CD4-positive, alpha-beta T cell (primary cell): ENCODE measurements at places on chromosomes 6 and 20. TPM values are rescaled to one million over a fixed set of nuclear protein-coding genes. Genes with fewer than 3 reads are reported as not detected.

DNA sequence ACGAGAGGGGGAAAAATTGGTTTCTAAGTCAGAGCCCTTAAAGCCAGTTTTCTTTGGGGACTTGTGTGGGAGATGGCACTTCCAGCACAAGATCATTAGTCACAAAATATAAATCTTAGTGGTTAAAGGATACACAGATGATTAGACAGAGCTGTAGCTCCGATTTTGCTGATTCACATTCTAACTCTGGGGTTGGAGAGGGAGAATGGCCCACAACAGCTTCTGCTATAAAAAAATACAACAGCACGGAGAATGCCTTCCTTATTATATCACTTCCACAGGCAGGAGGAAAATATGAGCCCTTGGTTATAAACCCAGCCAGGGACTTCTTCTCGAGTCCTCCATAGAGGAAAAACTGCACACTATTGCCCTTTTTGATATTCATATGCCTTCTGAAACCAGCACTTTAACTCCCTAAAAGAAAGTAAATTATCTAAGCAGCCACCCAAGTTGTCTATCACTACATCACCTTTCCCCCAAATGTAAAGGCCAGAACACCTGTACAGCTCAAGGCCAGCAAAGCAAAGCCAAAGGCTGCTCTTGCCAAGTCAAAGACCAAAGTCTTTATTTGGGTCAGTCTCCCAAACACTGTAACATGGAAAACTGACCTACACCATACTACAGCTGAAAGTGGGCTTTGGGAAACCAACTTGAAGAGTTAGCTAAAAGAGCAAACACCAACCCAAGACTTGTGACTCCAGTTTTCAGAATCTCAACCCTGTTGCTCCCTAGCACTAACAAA is 10.4 kb downstream of the MRPL14 start:
- H3K36me3 ChIP-seq: peaks cover 47% of the 10 kb centered on the region
- DNase-seq: no peak
- H3K27ac ChIP-seq: no peak overlapping the region
- no peak overlapping the region for H3K4me3 ChIP-seq

- no peaks in the 10 kb centered on the region for H3K4me1 ChIP-seq
- H3K27me3 ChIP-seq: no peaks in the 10 kb centered on the region
- H3K27ac ChIP-seq: no peak overlapping the region
- no peak for DNase-seq
- peaks cover 67% of the 10 kb centered on the region for H3K36me3 ChIP-seq
These were observed 73.0 kb downstream of the RREB1 start for GRCh38 chr6:7180751-7181150.

- no peak overlapping the region for H3K4me3 ChIP-seq
- H3K27me3 ChIP-seq: no peaks in the 10 kb centered on the region
- H3K4me1 ChIP-seq: peaks cover 23% of the 10 kb centered on the region
- peak; percentile 80 for DNase-seq
These were observed 149.7 kb upstream of the TNFAIP3 start for GRCh38 chr6:137717074-137718073.

- no peaks in the 10 kb centered on the region for H3K4me1 ChIP-seq
- H3K27me3 ChIP-seq: no peaks in the 10 kb centered on the region
- no peak overlapping the region for H3K4me3 ChIP-seq
- H3K27ac ChIP-seq: no peak overlapping the region
- DNase-seq: no peak
These were observed 129.3 kb downstream of the KLHL32 start for GRCh38 chr6:97053643-97054411.

- DNase-seq: no peak
- H3K4me3 ChIP-seq: no peak overlapping the region
- no peaks in the 10 kb centered on the region for H3K36me3 ChIP-seq
- no peaks in the 10 kb centered on the region for H3K4me1 ChIP-seq
- no peak overlapping the region for H3K27ac ChIP-seq
These were observed 423.8 kb upstream of the SULF2 start for GRCh38 chr20:48209102-48209501.

DNA sequence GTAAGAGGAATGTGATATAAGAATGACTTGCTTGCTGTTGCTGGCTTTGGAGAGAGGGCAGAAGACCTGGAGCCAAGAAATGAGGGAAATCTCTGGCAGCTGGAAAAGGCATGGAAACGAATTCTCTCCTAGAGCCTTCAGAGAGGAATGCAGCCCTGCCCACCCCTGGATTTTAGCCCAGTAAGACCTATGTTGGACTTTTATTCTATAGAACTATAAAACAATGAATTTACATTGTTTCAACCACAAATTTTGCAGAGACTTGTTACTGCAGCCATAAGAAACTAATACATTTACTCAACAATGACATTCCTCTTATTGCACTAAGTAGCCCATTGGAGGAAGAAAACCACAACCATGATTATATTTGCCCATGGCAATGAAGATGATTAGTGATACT is 39.5 kb upstream of the PREP start:
- H3K27ac ChIP-seq: no peak overlapping the region
- no peaks in the 10 kb centered on the region for H3K36me3 ChIP-seq
- DNase-seq: no peak
- no peaks in the 10 kb centered on the region for H3K4me1 ChIP-seq
- no peaks in the 10 kb centered on the region for H3K27me3 ChIP-seq

- no peaks in the 10 kb centered on the region for H3K27me3 ChIP-seq
- DNase-seq: no peak
- no peak overlapping the region for H3K4me3 ChIP-seq
- H3K27ac ChIP-seq: no peak overlapping the region
- H3K36me3 ChIP-seq: no peaks in the 10 kb centered on the region
These were observed 161.7 kb downstream of the SYCP2 start for GRCh38 chr20:59771506-59772372.

DNA sequence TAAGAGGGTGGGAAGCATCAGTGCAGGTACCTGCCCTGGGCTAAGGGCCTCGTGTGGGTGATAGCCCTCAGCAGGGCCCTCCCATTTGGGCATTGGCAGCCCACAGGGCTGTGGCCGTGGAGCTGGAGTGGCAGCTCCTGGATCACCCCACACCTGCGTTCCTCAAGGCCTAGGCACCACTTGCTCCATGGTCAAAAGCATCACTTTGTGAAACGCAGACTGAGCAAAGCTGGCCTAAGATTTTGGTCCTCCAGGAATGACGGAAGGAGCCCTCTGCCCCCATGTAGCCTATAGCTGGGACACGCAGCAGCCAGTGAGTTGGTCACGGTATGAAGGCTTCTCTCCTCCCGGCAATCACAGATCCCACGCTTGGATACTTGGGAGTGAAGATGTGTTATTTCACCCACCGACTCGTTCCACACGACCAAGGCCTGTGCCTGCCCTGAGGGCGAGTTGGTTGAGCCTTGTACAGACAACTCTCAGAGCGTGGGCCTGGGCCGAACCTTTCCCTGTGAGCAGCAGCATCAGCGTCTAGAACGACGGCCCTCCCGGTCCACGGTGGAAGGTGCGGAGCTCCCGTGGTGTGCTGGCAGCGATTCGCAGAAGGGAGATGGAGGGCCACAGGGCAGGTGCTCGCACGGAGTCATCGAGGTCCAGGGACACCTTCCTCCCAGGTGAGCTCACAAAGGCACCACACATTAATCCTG is 39.7 kb downstream of the THBS2 start:
- H3K4me1 ChIP-seq: peaks cover 12% of the 10 kb centered on the region
- no peaks in the 10 kb centered on the region for H3K36me3 ChIP-seq

GRCh38 chr6:43268355-43268700 is 25.0 kb downstream of the TTBK1 start:
- no peaks in the 10 kb centered on the region for H3K36me3 ChIP-seq
- H3K27me3 ChIP-seq: peaks cover 2% of the 10 kb centered on the region
- DNase-seq: no peak
- H3K27ac ChIP-seq: no peak overlapping the region
- H3K4me3 ChIP-seq: no peak overlapping the region

GRCh38 chr20:4459081-4459480 is 262.6 kb upstream of the PRND start:
- H3K4me1 ChIP-seq: no peaks in the 10 kb centered on the region
- H3K27me3 ChIP-seq: no peaks in the 10 kb centered on the region
- no peak overlapping the region for H3K4me3 ChIP-seq
- no peak overlapping the region for H3K27ac ChIP-seq
- DNase-seq: no peak
- no peaks in the 10 kb centered on the region for H3K36me3 ChIP-seq

- H3K27ac ChIP-seq: no peak overlapping the region
- no peak for DNase-seq
- H3K4me1 ChIP-seq: no peaks in the 10 kb centered on the region
- H3K36me3 ChIP-seq: peaks cover 16% of the 10 kb centered on the region
- H3K4me3 ChIP-seq: no peak overlapping the region
These were observed 30.4 kb downstream of the KDM1B start for GRCh38 chr6:18185624-18186023.

MMP24OS gene
- 74.8 TPM for total RNA-seq

ID4 gene
- total RNA-seq: not detected

SPATS1 gene
- total RNA-seq: not detected

STK4 gene
- 277 TPM for total RNA-seq

ELOVL4 gene
- 0.84 TPM for total RNA-seq
